ENCODE measurements at places on chromosomes 5 and 9.

- no peak for DNase-seq
These were observed 49.3 kb downstream of the NLN start for GRCh38 chr5:65771266-65771665.

GRCh38 chr5:34580983-34581382, 75.1 kb upstream of the RAI14 start:
- no peak for DNase-seq

DNA sequence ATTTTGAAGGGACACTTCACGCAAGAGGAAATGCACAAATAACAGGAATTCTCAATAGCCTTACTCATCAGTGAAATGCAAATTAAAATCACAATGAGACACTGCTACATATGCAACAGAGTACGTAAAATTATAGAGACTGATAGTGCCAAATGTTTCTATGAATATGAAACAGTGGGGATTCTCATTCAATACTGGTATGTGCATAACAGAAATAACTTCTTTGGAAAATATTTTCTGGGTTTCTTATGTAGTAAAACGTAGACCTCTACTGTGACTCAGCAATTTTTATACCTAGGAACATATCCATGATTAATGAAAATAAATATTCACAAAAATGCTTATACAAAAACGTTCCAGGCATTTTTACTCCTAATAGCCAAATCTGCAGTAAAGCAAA, 1625.2 kb downstream of the MAT2B start:
- DNase-seq, result no peak

GRCh38 chr5:62082370-62082801, 223.6 kb upstream of the KIF2A start:
- DNase-seq, result peak; percentile 25

DNA sequence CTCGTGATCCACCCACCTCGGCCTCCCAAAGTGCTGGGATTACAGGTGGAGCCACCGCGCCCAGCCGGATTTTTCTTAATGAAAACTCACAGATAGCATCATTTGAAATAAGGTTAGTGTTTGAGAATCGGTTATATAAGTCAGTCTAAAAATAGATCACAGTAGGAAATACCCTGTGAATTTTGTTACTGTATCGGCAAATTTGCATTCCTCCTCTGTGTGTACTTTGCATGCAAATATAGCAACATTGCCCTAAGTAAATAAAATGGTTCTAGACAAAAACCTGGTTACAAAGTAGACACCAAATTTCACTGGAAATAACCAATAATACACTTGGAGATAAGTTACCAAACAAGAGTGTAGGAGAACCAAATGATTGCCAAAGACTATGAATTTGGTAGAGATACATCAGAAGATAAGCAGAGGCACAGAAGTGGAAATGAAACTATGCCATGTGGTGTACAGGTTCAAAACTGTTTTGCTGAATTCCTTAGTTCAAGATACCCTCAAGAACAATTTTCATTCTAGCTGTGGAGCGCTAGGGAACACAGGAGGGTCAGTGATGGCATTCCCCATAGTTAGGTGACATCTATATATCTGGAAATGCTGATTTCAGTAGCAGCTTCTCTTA, 58.1 kb downstream of the ICE1 start:
- DNase-seq, result no peak

DNA sequence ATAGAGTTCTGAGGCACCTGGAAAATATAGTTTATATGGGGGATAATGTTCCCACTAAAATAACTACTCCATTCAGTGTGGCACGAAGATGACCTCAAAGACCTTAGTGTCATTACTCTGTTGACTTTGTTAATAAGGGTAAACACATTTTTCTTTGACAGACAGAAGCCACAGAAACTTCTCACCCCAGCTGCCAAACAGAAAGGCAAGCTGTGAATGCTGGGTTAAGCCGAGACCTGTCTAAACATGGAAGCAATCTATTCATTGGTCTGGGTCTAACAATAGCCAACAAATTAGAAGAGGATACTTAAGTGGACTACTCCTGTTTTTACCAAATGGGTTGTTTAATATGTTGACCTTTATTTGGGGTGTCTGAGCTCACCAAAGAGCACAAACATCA, 171.4 kb downstream of the TLE1 start:
- DNase-seq, result no peak

GRCh38 chr5:150120617-150121447, 34.5 kb upstream of the CSF1R start:
- DNase-seq, result no peak

Data from GM04504 (cell line).